Brain microvascular endothelial cell (primary cell): ENCODE measurements at places on chromosomes 16 and 17.

- no peak for DNase-seq
Measured at GRCh38 chr17:18187821-18188761, 4.5 kb downstream of the ALKBH5 start.

- no peak for DNase-seq
Measured at GRCh38 chr17:17176341-17176740, 29.8 kb downstream of the PLD6 start.

DNA sequence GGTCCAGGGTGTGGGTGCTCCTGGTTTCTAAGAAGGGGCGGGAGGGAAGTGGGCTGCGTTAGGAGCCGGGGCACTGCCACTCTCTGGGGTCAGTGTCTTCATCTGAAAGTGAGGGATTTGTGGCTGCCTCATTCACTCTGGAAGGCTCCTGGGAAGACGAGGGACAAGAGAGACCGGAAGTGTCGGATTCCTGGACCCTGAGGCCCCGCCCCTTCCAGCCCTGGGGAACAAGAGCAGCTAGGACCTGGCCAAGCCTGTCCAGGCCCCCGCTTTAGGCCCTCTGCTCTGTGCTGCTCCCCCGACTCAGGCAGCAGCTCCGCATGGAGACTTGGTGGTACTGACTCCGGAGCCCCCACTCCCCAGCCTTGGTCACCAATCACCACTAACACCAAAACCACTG is 6.5 kb downstream of the LGALS3BP start:
- no peak for DNase-seq

DNA sequence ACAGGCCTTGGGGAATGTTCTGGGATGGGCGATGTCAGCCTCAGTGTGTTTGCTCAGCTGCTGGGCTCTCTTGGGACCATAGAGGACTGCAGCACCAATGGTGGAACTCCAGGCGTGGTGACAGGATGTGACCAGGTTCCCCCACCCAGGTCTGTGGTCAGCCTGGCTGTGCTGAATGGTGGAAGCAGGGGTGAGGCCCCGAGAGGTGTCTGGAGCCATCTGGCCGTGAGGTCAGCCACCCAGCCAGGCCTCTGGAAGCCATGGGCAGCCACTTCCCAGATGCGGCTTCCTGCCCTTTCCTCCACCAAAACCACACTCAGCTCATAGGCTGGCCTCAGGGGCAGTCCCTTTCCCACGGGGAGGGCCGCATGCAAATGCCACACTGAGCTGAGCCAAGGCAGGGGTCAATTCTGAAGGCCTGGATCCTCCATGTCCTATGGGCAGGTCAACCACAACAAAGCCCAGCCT is 7.8 kb upstream of the MAPK7 start:
- no peak for DNase-seq

DNA sequence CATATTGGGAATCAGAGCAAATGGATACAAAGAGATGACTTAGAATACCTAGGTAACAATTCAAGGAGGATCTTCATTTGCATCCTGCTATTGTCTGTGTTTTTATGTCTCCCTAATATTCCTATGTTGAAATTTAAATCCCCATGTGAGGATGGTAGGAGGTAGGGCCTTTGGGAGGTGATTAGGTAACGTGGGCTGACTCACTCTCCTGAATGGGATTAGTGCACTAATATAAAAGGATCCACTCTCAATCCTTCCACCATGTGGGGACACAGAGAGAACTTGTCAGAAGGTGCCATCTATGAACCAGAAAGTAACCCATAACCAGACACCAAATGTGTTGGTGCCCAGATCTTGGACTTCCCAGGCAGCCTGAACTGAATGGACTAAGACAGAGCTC is 83.4 kb downstream of the CDH8 start:
- DNase-seq: no peak

DNA sequence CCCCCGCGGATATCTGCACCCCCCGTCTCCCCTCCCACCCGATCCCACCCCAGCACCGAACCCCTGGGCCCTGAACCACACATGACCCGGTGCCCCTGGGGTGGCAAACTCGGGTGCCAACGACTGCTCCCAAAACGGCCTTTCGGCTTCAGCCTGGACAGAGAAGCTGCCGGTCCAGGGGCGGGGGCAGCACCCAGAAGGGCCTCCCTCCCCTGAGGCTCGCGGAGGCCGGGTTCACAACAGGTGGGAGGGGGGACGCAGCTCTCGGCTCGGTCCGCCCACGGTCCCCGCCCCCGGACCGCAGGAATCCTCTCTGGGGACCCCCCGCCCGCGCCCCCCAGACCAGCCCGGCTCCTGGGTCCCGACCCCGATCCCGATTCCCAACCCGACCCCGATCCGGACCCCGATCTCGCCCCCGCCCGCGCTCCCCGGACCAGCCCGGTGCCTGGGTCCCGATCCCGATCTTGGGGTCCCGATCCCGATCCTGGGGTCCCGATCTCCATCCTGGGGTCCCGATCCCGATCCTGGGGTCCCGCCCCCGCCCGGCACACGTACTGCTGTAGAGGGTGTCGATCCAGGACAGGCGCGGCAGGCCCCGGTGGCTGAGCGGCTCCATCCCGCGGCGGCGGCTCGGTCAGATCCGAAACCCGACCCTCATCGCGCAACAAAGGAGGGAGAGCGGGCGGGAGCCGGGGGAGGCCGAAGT is 516 bp downstream of the ABR start:
- no peak for DNase-seq

DNA sequence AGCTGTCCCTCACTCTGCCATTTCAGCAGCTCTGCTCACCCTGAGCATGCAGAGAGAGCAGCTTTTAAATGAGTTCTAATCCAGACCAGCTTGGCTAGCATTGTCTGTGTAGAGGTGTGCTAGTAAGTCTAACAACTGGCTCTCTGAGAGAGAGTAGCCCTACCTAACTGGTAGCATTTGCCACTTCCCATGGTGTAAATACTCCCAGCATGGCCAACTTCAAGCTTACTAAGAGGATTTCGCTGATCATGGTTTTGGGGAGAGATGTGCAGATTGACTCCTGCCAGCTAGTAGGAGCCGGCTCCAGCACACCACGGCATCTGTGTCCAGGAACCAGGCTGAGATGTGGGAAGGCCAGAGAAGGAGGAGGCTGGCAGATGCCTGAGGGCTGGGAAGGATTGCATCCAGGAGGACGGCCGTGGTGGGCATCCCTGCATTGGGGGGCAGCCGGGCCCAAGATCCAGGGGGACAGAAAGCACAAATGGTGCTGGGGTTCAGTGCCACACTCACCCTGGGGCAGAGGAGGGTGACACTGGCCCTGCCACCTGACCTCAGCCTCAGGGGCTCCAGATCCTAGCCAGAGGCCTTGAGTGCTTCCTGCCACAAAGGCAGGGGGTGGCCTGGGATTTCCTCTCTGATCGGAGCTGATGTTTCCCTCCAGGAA is 394.9 kb upstream of the TNRC6C start:
- DNase-seq: no peak

- no peak for DNase-seq
Measured at GRCh38 chr16:9957002-9957401, 225.2 kb downstream of the GRIN2A start.

DNA sequence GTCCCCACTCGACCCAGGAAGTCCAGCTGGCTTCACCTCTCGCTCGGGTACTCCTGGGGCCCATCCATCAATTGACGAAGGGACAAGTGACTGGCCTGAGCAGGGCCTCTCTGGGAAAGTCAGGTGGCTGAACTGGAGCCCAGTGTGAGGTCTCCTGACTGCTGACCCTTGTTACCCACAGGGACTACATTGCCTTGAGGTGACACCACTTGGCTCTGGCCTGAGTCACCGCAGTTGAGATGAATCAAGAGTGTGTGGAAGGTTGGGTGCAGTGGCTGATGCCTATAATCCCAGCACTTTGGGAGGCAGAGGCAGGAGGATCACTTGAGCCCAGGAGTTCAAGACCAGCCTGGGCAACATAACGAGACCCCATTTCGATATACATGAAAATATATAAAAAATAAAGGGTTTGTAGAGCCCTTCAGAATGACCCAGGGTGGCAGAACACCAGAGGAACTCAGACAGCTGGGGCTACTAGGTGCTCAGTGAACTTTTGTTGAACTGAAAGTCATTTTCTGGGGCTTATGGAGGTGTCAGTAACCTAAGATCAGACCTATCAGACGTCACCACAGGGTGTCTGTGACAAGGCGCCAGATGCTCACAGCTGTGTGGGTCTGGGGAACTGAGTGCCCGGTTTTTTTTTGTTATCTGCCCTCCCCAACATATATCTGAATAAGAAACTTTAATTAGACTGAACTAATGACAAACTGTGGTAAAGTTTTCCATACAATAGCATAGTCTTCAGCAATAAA is 14.8 kb upstream of the ZFP90 start:
- DNase-seq: no peak

DNA sequence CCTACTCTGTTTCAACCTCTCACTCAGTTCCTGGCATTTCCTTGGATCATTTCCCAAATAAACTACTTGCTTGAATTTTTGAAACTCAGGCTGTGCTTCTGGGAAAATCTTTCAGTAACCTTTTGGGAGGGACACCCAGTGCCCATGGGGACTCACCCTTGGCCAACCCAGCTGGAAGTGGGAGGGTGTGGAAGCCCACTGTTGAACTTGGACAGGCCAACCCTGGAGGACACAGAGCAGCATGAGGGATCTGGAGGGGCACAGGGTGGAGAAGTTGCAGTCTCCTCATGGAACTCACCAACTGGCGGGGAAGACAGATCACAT is 11.2 kb downstream of the RTN4RL1 start:
- DNase-seq: no peak

DNA sequence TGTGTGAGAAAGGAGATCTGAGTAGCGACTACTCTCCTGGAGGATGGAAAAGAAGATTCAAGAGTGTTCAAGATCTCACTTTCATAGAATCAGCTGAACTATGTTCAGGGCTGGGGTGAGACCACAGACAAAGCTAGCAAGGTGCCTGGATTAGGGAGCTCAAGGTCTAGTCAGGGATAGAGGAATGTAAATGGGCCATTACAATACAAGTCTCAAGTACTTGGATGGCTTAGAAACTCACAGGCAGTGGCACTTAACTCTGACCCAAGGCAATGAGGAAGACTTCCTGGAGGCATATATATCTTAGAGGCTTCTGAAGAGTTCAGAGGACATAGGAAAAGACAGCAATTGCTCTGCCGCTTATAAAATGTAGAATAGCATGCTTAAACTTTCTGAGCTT is 184.9 kb upstream of the CDH11 start:
- DNase-seq: no peak
